ENCODE measurements at places on chromosomes 5 and 9.

DNA sequence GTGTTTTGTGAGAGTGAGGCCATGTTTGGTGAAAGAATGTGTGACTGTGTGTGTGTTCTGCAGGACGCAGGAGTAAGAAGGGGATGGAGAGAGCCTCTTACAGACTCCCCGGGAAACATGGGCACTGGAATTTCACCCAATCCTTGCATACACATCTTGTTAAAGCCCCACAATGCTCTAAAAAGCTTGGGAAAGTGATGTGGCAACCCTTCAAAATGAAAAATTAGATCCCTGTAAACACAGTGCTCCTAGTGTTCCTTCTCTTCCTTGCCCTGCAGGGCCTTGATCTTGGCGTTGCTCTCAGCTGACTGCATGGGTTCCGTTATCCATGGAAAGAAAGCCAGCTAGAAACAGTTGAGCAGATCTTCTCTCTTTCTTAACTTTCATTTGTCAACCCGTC lies 701.7 kb downstream of the SEMA5A start:
- DNase-seq = no peak

GRCh38 chr5:116542619-116543018 lies 32.0 kb downstream of the SEMA6A start:
- no peak for DNase-seq

DNA sequence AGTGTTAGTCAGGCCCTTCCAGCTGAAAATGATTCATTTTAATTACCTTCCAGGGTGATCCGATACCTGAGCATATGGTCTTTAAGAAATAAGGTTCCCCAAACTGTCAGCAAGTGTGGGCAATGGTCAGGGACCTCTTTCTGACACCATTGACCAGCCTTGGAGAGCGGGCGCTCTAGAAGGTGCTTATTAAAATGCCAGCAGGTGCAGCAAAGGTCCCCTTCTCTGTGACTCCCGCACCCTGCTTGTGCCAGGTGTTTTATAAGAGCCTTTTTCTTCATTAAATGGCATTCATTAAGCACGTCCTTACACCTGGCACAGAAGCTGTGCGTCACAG lies 85.3 kb downstream of the MVB12B start:
- DNase-seq = peak; percentile 6

- no peak for DNase-seq
These were observed 247.6 kb downstream of the COX7C start for GRCh38 chr5:86865256-86865785.

GRCh38 chr5:130529511-130530485 lies 625.5 kb downstream of the CHSY3 start:
- no peak for DNase-seq

DNA sequence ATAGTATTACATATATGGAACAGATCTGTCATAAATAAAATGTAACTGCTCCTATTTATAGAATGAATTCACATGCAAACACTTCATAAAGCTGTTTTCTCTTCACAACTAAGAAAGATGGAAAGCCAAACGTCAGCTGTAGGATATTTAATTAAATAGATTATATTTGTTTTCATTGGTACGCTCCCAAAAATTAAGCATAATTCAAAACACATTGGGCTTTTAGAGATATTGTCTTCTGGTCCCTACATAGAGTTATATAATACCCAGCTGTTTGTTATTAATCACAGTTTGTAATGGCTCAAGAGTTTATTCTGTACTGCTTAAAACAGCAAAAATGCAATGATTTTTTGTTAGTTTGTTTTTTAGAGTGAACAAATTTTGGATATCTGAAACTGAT lies 61.2 kb downstream of the MRPS30 start:
- DNase-seq = no peak

GRCh38 chr5:86824637-86825036 lies 206.9 kb downstream of the COX7C start:
- DNase-seq = no peak

DNA sequence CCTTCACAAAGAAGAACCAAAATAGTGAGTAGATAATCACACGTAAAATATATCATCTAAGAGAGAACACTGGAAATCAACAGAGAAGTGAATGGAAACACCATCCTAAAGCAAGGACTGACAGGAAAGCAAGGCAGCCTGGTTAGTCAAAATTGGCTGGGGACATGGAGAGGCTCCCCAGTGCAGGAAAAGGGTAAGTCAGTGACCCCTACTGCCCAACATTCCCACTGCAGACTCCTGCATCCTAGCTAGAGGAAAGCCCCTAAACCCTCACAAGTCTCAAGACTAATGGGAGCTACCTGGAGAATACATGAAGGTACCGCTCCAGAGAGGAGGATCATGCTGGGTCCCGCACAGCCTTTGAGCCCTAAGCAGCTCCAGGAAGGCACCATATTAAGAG lies 60.1 kb downstream of the ZDHHC21 start:
- DNase-seq = no peak

DNA sequence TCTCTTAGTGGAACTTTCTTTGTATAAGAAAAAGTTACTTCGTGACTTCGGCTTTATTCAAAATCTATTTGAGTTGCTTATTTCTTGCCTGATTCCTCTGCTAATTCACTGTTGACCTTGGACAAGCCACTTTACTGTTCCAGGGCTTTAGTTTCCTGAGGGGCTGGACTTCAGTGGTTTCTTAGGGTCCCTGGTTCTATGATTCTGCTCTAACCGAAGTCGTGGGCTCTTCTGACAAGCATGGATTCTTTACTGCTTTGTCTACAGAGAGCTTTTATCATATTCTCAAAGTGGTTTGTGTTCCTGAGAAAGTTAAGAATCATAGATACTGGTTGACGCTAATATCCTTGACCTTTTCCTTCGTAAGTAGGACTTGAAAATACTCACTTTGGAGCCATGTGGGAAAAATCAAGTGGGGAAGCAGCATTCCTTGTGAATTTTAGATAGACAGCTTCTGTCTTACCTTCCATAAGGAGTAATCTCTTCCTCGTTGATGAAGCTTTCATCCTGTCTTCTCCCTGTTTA lies 21.1 kb downstream of the EXOSC2 start:
- DNase-seq = no peak

- no peak for DNase-seq
These were observed 16.4 kb downstream of the DENND4C start for GRCh38 chr9:19246891-19247290.

GRCh38 chr9:90219548-90220118 lies 423.0 kb downstream of the DIRAS2 start:
- DNase-seq = peak; percentile 19

DNA sequence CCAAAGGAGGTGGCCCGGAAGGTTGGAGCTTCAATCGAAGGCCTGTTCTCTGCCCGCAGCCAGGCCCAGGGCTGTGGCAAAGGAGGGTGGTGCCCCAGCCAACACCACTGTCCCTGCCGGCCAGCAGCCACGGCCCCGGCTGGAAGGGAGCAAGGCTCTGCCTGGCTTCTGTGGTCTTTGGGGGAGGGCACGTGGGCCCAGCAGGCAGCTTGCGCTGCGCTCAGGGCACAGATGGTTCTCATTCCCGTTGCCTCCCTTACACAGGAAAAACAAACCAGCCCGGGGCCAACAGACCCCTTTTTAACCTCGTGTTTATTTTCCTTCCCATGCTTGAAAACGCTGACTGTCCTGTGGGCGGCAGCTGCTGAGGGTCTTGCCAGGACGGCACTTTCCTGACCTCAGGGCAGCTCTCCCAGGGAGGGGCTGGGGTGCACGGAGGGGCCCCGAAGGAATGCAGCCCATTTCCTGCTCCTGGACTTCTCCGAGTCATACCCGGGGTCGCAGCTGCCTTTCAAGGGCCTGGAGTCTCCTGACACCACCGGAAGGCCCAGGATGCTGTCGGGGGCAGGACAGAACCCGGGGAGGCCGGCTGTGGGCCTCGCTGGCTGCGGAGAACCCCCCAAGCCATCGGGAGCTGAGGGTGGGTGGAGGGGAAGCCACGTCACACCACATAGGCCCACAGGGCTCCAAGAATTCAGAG lies 1.1 kb upstream of the GPSM1 start:
- no peak for DNase-seq

- no peak for DNase-seq
These were observed 318.8 kb downstream of the ACTL7B start for GRCh38 chr9:108536836-108537601.

DNA sequence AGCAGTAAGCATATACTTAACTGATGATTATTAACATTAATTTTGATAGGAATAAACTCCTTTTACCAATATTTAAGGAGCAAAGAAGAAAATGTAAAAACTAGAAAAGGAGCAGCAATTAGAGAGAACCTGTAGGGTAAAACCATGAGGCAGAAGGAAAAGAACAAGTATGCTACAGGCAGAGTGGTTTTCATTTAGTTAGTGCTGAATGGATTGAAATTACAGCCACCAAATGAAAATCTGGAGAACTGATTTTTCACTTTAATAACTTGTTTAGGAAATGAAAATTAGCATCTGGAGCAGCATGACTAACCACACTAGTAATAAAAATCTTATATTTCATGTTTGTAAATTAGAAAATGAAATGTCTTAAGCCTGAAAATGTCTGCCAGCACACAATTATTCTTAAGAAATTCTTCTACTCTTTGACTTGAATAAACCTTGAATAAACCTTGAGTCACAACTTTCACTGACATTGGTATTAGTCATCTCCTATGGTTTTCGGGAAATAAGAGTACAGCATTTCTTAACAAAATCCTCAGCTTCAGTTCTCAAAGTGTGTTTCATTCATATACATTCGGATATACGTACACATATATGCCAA lies 1504.9 kb upstream of the C9orf72 start:
- DNase-seq = no peak

DNA sequence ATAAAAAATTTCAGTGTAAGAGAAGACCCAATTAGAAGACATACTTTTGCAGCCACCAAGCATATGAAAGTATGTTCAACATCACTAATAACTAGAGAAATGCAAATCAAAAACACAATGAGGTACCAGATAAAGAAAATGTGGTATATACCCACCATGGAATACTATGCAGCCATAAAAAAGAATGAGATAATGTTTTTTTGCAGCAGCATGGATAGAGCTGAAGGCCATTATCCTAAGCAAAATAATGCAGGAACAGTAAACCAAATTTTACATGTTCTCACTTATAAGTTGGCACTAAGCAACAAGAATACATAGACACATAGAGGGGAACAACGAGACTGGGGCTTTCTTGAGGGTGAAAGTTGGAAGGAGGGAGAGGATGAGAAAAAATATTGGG lies 6.9 kb upstream of the SPATA9 start:
- no peak for DNase-seq

GRCh38 chr9:6247266-6247665 lies 31.7 kb downstream of the IL33 start:
- no peak for DNase-seq

- DNase-seq = no peak
These were observed 32.4 kb downstream of the GNAQ start for GRCh38 chr9:77999231-77999631.

- DNase-seq = no peak
These were observed 94.1 kb upstream of the CACNA1B start for GRCh38 chr9:137783521-137783920.

GRCh38 chr5:57175551-57176309 lies 1.9 kb downstream of the GPBP1 start:
- peak; percentile 51 for DNase-seq

DNA sequence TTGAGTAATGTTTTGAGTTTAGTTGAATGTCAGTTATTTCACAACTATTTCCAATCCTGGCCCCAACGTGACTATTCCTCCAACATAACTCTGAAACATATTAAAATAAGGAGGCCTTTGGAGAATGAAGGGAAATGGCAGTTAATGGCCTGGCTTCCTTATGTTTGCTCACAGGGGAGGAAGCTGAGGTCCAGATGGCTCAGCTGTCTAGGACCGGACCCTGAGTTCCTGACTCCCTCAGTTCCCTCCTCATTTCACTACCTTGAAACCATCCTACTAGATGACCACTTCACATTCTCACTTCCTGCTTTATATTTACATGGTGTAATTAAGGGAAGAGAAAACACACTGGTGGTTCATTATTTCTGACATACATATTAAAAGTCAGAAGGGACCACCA lies 6.6 kb downstream of the OTULINL start:
- no peak for DNase-seq

GRCh38 chr5:93428868-93429267 lies 152.2 kb downstream of the NR2F1-AS1 start:
- DNase-seq = no peak

DNA sequence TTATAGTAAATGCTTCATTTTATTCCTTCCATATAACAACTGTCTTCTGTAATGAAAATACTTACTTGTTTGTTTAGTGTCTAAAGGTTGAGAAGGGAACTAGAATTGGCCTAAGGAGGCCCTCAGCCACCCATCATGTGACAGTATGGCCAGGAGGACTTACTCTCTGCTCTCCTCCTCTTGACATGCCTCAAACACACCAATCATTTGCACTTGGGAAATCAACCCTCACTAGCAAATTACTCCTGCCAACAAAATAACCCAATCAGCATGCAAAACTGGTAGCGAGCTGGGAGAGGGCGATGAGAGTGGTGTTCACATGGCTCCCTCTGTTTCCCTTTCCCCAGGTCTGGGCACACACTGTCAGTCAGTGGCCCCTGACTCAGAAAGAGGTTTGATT lies 58.6 kb upstream of the MEF2C start:
- no peak for DNase-seq

DNA sequence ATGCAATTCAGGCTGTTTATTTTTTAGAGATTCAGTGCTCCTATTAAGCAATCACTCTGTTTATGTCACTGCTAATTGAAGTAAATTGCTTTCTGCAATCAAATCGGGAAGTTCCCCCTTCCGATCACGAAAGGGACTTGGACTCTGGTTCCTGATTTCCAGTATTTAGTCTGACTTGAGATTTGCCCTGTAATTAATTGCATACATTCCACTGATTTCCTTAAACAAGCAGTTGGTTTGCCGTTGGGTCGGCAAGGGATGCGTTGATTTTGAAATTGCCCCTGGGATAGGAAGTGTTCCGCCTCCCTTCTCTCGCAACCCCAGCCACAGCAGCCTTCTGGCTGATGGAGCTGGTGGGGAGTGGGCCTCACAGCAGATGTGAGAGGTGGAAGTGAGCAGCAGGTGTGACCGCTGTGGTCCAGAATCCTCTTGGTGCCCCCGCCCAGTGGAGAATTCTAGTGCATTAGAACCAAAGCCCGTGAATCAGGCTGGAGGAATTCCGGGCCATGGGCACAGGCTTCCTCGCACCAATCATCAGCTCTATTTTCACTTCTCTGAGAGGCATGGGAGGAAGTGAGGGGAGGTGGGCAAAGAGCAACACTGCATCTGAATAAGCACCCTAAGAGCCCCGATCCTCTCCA lies 102.5 kb downstream of the SPRY4 start:
- no peak for DNase-seq

GRCh38 chr5:128674837-128675446 lies 136.9 kb upstream of the FBN2 start:
- DNase-seq = peak; percentile 36

DNA sequence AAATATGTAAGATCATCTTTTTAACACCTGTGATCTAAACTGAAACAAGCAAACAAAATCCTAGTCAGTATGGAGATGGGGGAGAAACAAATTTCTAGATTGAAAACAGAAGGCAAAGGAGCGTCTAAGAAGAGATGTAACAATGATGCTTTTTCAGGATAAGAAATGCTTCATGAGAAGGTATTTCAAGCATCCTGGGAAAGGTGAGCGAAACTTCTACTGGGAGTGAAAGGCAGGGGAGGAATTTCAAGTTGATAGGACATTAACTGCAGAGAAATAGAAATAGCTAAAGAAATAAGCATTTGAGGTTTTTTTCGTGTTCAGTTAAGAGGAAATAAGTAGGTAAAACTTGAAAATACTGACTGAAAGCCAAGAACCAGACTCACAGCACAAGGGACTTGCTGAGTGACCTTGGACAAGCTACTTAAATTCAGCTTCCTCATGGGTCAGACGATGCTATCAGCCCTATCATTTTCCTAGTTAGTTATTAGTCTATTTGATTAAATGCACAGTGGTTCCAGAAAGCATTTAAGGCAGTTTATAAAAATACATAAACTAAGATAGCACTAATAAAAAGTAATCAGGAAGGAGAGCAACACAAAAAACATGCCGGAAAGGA lies 406.3 kb downstream of the PDE4D start:
- no peak for DNase-seq
